ENCODE measurements at places on chromosomes 1 and 21.
A peak's percentile ranks its signal among the peaks of the same experiment; 100 is the strongest.

DNA sequence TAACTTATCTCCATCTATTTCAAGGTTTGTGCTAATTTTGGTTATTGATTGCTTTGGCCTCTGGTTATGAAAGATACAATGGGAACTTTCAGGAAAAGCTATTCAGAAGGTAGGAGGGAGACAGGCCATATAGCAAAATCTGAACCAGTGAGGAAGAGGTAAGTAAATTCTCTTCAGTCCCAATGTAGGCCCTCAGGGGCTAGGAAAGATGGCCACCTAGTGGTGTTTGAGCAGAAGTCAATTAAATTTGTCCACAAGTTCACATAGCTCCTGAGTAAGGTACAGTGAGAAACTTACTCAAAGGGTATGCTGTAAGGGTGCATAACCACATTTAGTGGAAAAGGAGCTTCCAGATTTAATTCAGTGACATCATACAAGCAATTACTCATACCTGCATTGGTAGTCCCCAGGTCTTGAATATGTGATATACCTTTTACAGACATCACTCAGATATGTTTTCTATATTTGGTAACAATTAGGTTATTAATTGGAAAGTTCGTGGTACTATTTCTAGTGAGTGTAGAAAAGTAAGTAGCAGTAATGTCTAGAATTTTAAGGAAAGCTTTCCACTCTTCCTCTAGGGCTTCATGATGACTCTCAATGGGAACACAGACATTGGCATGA is 21.4 kb upstream of the FMO1 start:
- DNase-seq: no peak

GRCh38 chr1:185559684-185560331 is 174.4 kb upstream of the HMCN1 start:
- DNase-seq: peak; percentile 75

GRCh38 chr1:41740630-41741239 is 178.0 kb downstream of the HIVEP3 start:
- no peak for DNase-seq

DNA sequence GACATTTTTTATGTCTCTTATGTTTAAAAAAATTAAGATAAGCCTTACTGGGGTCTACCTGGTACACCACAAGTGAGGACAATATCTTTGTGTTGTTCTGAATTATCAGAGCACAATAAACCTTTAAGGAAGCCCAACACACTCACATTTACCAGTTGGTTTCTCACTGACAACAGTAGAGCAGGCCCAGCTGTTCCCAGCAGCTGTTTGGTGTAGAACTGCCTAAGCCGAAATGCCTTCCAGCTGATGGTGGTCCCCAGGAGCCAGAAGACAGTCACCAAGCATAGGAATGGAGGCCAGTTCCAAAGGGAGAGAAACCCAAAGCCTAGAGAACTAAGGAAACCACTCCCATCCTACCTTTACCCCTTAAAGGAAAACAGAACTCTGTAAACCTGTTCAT is 428.6 kb upstream of the CAMK1G start:
- no peak for DNase-seq

- DNase-seq: no peak
Observed at GRCh38 chr1:32891630-32892029, 5.3 kb downstream of the HPCA start.

DNA sequence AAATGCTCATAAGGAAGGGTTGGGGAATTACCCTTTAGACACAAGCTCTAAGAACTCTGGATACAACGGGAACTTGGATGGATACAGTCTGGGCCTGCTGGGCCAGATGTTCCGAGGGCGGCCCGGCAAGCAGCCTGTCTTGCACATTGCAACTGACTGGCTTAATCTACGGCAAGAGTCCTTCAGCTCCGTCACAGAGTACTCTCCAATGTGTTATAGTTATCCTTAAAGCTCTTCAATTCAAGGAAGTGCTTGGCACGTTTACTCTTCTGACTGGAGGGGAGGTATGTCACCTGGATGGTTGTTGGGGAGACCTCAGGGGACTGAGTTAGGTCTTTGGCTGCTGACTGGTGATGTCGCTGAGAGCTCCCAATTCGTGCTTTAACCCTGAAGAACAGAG is 1.1 kb upstream of the CFAP141 start:
- no peak for DNase-seq

- peak; percentile 55 for DNase-seq
Observed at GRCh38 chr1:24149866-24150233, 6.9 kb upstream of the IL22RA1 start.

DNA sequence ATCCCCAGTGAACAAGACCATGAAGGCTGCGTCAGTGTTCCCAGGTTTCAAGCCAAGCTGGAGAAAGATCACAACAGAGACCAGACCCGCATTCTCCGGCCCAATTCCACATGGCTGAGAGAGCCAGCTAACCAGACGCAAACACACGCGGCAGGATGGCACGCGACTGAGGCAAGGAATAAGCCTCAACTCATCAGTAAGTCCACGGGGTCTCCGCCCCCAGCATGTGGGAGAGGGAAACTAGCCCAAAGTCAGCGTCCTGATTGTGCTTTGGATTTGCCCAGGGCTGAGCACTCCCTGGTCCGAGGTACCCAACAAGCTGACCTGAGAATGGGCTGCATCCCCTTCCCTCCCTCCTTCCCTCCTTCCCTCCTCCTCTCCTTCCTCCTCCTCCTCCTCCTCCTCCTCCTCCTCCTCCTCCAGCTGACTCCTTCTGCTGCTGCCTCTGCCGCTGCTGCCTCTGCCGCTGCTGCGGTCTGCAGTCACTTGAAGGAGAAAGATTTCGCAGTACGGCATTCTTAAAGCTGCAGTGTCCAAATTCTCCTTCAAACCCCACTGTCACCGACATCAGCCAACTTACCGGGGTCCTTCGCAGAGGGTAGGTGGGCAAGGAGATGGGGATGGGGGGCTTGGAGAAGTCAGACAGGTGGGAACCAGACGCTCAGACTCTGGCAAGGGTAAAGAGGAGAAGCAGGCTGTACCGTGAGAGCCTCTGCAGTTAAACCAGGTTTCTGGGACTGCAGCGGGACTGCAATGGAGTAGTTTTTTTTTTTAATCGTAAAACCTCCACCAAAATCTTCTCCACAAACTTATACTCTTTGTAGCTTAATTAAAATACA is 33.0 kb upstream of the H6PD start:
- DNase-seq: no peak

- DNase-seq: no peak
Observed at GRCh38 chr1:67862685-67863084, 29.4 kb upstream of the GNG12 start.

DNA sequence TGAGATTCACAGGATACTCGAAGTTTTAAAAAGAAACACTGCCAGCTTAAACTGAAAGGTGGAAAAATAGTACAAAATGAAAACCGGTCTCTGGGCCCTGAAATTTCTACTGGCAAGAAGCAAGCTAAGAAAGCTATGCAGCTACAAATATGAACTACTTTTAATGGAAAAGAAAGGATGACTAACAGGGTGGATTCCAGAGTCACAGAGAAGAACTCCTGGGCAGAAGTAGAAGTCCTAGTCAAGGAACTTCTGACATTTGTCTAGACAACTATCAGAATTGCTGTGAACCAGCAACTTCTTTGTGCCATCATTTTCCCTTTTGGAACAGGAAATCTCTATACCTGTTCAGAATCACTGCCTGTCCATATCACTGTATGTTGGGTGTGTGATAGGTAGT is 38.1 kb downstream of the CD160 start:
- DNase-seq: no peak

DNA sequence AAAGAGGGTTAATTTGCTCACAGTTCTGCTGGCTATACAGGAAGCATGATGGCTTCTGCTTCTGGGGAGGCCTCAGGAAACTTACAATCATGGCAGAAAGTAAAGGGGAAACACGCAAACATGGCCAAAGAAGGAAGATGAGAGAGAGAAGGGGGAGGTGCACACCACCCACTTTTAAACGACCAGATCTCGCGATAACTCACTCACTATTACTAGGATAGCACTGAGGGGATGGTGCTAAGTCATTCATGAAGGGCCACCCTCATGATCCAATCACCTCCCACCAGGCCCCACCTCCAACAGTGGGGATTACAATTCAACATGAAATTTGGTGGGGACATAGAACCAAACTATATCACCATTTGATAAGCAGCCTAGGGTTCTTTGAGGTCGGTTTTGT is 2.4 kb upstream of the C1orf115 start:
- DNase-seq: no peak

DNA sequence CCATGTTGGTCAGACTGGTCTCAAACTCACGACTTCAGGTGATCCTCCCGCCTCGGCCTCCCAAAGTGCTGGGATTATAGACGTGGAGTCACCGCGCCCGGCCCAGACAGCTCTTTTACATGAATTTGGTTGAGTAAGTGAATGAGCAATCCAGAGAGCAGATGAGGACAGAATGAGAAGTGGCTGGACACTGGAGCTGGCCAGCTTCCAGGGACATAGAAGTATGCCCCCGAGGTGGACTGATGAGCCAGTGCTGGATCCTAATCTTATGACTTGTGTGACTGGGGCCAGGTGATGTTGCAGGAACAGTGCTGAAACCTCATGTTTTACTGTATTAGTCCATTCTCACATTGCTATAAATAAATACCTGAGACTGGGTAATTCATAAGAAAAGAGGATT is 35.9 kb upstream of the KANK4 start:
- no peak for DNase-seq

- no peak for DNase-seq
Observed at GRCh38 chr21:28537371-28538079, 455.2 kb downstream of the LTN1 start.

DNA sequence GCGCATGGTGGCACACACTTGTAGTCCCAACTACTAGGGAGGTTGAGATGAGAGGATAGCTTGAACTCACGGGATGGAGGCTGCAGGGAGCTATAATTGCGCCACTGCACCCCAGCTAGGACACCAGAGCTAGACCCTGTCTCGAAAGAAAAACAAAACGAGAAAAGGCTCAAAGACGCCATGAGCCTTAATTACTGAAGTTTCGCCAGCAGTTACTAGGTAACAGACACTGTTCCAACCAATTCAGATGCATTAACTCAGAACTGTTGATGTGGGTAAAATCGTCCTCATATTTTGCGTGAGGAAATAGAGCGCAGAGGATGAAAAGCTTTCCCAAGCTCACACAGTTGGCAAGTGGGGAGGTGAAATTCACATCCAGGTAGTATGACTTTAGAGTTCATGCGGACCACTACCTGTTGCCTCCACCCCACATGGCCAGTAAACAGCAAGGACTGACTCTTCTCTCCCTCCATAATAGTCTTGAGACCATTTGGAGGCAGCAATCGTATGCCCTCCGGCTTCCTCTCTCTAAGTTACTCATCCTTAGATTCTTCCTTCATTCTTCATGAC is 40.1 kb downstream of the INAVA start:
- DNase-seq: no peak

- DNase-seq: no peak
Observed at GRCh38 chr1:99534638-99534930, 111.3 kb upstream of the PALMD start.

- DNase-seq: no peak
Observed at GRCh38 chr1:23367451-23367790, 2.2 kb downstream of the ZNF436 start.

DNA sequence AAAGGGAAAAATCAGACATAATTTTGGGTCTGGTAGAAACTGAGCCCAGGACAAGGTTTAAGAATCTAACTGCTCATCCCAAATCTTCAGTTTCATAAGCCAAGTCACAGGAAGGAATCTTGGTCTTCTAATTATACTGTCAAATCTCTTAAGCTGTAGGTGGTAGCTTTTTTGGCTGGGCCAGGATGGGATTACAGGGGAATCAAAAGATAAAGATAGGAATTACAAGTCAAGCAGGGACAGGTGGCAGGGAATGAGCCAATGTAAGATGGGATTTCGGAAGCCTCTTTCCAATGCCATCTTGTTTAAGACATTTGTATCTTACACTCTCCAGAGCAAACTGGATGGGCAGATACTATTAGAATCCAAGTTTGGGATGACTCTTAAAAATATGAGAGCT is 383.5 kb downstream of the KCNH1 start:
- no peak for DNase-seq

DNA sequence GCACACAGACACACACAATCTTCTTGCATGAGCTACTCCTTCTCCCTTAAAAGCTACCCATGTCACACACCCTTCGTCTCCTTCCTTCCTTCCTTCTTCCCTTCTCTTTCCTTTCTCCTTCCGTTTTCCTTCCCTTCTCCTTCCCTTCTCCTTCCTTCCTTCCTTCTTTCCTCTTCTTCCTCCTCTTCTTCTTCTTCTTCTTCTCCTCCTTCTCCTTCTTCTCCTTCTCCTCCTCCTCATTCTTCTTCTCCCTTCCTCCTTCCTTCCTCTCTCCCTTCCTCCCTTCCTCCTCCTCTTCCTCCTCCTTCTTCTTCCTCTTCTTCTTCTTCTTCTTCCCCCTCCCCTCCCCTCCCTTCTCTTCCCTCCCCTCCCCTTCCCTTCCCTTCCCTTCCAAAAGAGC is 52.1 kb upstream of the LEPR start:
- no peak for DNase-seq

GRCh38 chr1:87844251-87844650 is 515.6 kb downstream of the LMO4 start:
- DNase-seq: no peak

- DNase-seq: no peak
Observed at GRCh38 chr1:213605732-213606131, 382.0 kb upstream of the PROX1 start.

GRCh38 chr1:218755128-218755527 is 410.0 kb downstream of the TGFB2 start:
- no peak for DNase-seq

DNA sequence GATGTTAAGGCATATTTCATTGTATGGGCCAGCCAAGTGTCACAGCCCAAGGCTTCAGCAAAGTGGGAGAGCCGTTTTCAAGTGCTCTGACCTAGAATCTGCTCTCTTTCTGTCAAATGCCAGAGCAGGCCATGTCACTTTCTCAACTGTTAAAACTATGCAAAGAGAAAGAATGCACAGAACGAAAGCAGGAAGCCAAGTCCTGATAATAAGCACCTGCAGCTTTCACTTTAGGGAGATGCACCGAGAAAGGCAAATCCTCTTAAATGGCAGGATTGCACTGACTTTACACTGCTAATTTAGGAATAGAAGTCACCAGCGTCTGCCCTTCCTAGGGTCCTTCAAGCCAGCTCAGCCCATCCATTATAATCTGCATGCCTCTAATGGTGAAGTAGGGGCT is 49.2 kb upstream of the NTPCR start:
- no peak for DNase-seq

DNA sequence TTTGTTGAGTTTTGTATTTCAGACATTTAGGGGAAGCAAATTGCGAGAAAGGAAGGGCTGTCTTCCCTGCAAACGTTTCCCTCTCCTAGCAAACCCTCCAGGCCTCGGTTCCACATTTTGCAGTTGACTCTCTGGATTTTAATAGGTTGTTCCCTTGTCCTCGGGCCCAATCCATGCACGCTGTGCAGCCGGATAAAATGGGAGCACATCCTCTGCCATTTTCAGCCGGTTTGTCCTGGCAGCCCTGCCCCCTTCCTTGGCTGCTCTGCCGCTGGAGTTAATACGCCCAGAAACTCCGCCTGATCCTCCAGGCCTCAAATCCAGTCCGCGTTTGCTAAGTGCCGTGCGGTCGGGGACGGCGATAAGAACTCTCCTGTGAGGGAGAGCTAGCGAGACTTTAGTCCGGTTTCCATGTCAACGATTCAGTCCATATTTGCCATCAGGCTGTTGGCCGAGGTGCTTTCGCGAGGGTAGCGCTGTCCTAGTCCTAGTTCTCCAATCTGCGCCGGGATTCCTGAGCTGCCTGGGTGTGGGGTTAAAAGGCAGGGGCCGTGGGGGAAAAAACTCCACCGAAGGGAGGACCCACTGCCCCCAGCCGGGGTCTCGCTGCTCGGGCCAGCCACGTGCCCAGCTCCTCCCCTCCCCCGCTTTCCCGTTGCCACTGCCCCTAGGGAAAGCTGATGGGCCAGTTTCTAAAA is 2.9 kb upstream of the ARID1A start:
- DNase-seq: peak; percentile 89

Data from CD4-positive, alpha-beta T cell treated with Interleukin-15 for 1 hour (primary cell).